ENCODE measurements at places on chromosomes 12 and 14.

DNA sequence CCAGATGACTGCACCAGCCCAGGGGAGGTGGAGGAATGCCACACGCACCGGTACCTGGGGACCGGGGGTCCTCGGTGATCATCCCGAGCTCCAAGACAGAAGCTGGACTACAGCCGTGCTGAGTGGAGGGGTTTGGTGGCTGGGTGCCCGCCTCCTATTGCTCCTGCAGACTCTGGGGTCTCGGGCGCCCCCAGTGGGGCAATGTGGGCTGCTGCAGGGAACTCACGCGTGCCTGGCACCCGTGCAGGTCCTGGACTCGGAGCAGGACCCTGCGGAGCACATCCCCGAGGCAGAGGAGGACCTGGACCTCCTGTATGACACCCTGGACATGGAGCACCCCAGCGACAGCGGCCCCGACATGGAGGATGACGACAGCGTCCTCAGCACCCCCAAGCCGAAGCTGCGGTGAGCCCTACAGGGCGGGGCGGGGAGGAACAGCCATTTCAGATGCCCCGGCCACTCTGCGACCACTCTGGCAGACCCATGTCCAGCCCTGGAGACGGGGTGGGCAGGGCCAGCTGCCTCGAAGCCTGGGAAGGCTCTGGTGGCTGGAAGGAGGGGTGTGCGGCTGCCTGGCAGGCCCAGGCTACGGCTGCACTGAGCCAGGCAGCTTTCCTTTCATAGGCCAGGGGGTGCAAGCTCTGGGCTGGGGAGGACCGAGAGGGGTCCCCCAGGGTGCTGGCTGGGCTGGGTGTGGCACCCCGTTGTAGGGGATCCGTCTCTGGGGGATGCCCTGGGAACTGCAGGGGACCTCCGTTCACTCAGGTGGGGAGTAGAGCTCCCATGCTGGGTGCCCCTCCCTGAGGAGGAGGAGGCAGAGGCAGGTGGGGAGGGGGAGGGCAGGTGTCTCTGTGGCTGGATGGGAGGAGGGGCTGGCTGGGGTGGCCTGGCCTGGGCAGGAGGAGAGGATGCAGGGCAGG, 21.6 kb upstream of the TEX22 start:
- no peak for DNase-seq

DNA sequence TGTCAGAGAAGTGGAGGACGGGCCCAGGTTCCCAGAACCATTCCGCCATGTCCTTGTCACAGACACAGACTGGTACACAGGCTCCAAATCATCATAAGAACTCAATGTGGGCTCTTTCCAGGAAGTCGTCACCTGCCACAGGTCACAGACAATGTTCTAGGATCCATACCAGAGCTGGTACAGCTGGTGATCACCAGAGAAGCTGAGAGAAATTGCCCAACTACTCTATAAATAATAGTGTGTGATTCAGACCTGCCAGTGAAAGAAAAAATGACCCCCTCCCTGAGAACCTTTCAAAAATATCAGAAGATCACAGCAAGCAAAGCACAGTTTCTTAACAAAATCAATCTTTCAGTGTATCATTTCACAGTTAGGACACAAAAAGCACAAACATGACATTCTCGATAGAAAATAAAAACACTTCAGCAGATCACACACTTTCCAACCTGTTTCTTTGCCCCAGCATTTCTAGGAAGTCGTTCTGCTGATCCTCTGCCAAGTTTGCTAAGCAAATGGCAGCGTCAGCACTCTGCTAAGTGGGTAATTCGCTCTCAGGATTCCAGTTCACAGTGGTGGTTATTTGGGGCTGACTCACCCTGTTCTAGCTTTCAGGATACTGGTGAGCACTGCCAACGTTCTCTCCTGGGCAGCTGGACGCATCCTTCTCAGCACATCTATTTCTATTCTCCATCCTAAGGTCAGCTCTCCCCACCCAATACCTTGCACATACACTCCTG, 223.3 kb upstream of the SFSWAP start:
- no peak for DNase-seq

GRCh38 chr14:20262642-20263128, 23.6 kb downstream of the OR11H4 start:
- no peak for DNase-seq

DNA sequence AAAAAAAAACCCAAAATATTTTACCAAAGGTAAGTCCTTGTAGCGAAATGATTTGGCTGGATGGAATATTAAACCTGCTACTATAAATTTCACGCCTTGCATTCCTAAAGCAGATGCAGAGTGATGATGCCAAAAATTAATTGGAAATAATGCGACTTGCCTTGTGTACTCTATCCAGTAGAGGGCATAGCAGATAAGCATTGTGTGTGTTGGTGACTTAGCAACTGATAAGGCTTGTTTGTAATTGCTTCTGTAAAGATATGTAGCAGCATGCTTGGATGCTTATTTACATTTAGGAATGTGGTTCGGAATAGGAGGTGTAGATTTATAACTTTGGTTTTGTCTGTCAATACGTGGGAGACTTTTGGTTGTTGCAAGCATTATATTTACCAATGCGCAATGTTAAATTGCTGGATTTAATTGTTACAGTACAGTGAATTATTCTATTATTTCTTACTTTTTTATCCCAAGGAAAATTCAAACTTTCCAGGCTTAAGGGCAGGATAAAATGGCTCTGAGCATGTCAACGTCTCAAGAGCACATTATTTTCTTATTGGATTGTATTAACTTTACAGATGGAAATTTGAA, 80.5 kb downstream of the TMEM260 start:
- peak; percentile 72 for DNase-seq

DNA sequence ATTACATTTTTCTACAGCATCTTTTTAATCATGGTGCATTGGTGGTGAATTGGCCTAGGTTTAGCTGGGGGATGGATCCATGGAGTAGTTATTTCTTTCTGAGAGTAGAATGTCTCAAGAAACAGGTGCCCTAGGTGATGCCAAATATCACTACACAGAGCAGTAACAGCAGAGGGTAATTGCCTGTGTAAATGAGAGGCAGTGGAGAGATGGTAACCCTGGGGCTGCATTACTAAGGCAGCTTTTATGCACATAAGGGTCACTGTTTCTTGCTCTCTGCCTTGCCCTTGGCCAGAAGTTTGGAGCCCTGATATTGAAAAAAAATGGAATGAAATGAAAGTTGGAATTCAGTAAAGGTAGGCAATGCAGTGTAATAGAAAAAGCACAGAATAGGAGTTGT, 604.0 kb downstream of the NOVA1 start:
- DNase-seq, result no peak

- peak; percentile 48 for DNase-seq
These were observed 15.8 kb downstream of the RGS6 start for GRCh38 chr14:71947947-71948500.

- no peak for DNase-seq
These were observed 40.2 kb upstream of the EMP1 start for GRCh38 chr12:13156277-13156676.

- DNase-seq, result peak; percentile 57
These were observed 6.0 kb downstream of the KRT2 start for GRCh38 chr12:52645982-52646381.

DNA sequence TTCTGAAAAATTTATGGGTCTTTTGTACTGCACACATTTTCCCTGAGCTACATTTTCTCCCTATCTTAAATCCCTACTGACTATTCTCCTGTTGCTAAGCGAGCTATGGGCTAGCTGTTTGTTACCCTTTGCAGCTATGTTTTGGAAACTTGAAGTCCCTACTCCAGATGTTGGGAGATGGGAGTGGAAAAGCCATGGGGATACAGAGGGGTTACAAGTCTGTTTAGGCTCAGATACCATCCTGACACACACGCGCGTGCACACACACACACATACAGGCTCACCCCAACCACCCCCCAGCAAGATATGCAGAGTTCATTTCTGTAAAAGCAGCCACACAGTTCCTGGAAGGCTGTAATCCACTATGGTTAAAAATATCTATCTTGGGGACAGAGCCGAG, 15.8 kb downstream of the ATP5MC2 start:
- DNase-seq, result no peak

DNA sequence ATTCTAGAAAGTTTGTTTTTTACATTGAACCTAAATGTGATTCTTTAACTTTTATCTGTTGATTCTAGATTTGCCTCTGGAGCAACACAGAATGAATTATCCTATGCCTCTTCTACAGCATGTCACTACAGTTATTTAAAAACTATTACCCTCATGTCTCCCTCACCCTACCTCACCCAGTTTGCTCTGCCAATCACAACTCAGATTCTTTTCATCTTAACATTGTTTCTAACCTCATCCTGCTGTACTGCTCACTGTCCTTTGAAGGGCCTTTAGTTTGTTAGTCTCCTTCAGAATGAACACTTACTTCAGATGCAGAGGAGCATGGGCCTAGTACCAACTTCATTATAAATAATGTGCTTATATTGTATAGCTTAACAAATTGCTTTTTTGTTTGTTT, 21.5 kb downstream of the YLPM1 start:
- no peak for DNase-seq

GRCh38 chr12:38156497-38157245, 159.9 kb upstream of the ALG10B start:
- DNase-seq, result no peak

DNA sequence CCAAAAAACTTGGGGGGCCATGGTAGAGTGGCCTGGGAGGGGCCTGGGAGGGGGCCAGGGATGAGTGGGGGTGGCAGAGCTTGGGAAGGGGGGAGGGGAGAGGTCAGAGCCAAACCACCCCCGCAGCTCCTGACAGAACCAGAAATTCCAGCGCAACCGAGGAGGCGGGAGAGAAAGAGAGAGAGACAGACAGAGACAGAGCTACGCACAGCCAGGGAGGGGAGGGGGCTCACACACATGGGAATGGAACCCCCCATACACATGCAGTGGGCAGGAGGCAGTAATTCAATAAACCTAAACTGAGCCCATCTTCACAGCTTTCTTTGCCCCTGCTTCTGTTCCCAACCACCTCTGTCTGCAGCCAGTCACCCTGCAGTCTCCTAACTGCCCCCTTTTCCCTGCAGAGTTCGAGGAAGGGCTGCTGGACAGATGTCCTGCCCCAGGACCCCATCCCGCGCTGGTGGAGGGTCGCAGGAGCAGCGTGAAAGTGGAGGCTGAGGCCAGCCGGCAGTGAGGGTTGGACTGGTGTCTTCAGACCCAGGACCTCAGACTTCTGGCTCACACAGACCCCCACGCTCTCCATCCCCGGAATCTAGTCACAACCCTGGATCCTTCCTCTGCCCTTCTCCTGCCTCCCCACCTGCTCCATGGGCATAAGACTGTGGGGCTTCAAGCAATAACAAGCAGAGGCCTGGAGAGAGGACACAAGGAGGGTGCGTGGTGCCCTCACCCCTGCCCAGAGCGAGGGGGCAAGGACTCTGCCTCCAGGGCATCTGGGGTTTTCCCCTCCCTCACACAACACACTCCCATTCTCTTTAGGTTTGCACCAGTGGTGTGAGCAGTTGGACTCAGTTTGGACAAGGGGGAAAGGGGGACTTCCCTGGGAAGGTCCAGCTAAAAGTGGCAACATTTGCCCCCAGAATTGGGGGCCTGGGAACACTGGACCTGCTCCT, 5.6 kb downstream of the NAB2 start:
- no peak for DNase-seq

GRCh38 chr14:74472601-74473000, 20.5 kb downstream of the NPC2 start:
- DNase-seq, result no peak

GRCh38 chr12:16542586-16542985, 63.4 kb downstream of the LMO3 start:
- no peak for DNase-seq

DNA sequence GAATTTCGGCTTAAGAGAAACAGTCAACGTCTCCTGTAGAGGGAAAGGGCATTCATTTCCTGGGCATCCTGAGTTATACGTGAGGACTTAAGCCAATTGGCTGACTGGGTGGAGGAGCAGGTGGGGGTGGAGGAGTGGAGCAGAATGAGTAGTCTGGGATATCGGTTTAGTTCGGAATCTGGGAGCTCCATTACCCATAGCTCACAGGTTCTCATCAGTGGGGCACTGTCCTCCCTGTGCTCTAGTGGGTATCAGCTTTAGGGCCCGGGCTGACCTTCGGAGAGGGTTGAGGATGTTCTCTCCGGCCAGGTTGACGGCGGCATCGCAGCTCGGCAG, 704 bp downstream of the SDR39U1 start:
- DNase-seq, result no peak

GRCh38 chr12:12538535-12538934, 24.1 kb downstream of the DUSP16 start:
- no peak for DNase-seq

All from erythroblast (primary cell).